ENCODE measurements at places on chromosomes 2 and 18. TPM values are rescaled to one million over a fixed set of nuclear protein-coding genes. Genes with fewer than 3 reads are reported as not detected.

FAM136A gene
- total RNA-seq, result 29.2 TPM

FOXI3 gene
- total RNA-seq, result not detected

ATAD2B gene
- 13.4 TPM for total RNA-seq

OSR1 gene
- total RNA-seq, result 1.2 TPM

SIX3 gene
- total RNA-seq, result not detected

HTR2B gene
- 2.1 TPM for total RNA-seq

TTC39C gene
- total RNA-seq, result 13.4 TPM

FSIP2 gene
- not detected for total RNA-seq

PARD6G gene
- 6.8 TPM for total RNA-seq

DNAJC5G gene
- total RNA-seq, result not detected

CRACDL gene
- not detected for total RNA-seq

ARL5A gene
- 74.2 TPM for total RNA-seq

METTL8 gene
- 13.4 TPM for total RNA-seq

GPR55 gene
- not detected for total RNA-seq

C1QL2 gene
- not detected for total RNA-seq

ANKRD30BL gene
- not detected for total RNA-seq

BCL2 gene
- total RNA-seq, result 0.89 TPM

PLEKHH2 gene
- total RNA-seq, result 0.55 TPM

BOLL gene
- total RNA-seq, result not detected

GALNT1 gene
- 65.9 TPM for total RNA-seq

ANTXR1 gene
- 73.1 TPM for total RNA-seq

ELOA2 gene
- total RNA-seq, result not detected

TACR1 gene
- total RNA-seq, result not detected

COPS9 gene
- total RNA-seq, result 49.6 TPM

CMPK2 gene
- 0.59 TPM for total RNA-seq

BOK gene
- total RNA-seq, result 21.7 TPM

RFX8 gene
- 3.3 TPM for total RNA-seq

GATA6 gene
- total RNA-seq, result 69.8 TPM

GPAT2 gene
- total RNA-seq, result 11.0 TPM

ADGRF3 gene
- not detected for total RNA-seq

SP9 gene
- total RNA-seq, result not detected

ATP6V1C2 gene
- under 0.01 TPM for total RNA-seq

ELP2 gene
- 107 TPM for total RNA-seq

SLC4A3 gene
- 6.6 TPM for total RNA-seq

LRRC30 gene
- total RNA-seq, result not detected

OXER1 gene
- total RNA-seq, result not detected

TUBA4B gene
- not detected for total RNA-seq

MREG gene
- 2.7 TPM for total RNA-seq

GLI2 gene
- total RNA-seq, result 14.9 TPM

TRAK2 gene
- 43.9 TPM for total RNA-seq

FAM161A gene
- 2.4 TPM for total RNA-seq

MC2R gene
- total RNA-seq, result not detected

CRYBA2 gene
- not detected for total RNA-seq

All from smooth muscle cell of the umbilical artery (primary cell).